Activated T-cell treated with anti-CD3 and anti-CD28 coated beads for 24 hours (primary cell): ENCODE measurements at places on chromosomes 11 and 22.

GRCh38 chr11:13596611-13597326, 71.7 kb upstream of the FAR1 start:
- DNase-seq, result no peak

GRCh38 chr22:25757686-25758085, 15.7 kb downstream of the MYO18B start:
- no peak for DNase-seq

- DNase-seq, result no peak
Observed at GRCh38 chr11:103077554-103077953, 14.4 kb downstream of the DCUN1D5 start.

- DNase-seq, result no peak
Observed at GRCh38 chr22:20181194-20181883, 30.5 kb upstream of the CCDC188 start.

DNA sequence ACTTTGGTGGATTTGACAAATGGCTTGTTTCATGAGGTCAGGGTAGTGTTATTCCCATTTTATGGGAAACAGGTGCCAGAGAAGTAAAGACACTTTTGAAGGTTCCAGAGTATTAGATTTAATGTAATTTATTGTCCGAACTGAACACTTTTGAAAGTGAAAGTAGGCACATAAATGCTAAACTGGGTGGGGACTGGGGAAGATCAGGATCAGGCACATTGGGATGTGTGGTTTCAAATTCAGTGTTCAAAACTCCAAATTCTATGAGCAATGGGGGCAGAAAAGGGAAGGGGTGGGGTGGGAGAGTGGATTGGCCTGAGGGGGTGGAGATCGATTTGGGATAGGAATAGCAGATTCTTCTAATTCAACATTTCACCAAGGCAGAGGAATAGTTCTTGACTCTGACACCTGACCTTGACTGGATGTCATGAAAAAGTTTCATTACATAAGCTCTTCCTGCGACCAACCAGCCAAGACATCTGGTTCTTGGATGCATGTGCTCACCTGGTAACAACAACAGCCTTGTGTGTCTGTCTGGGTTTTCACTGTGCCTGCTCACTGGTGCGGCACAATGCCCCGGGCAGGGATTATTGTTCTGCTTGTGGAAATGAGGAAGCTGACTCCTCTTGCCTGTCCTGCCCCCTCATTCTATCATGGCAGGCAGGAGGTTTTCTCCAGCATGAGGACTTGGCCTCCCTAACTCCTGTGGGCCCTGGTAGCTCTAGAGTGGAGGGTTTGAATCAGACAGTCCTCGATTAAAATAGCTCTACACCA, 10.8 kb downstream of the PPFIBP2 start:
- DNase-seq, result no peak

- no peak for DNase-seq
Observed at GRCh38 chr22:41062146-41062545, 30.2 kb upstream of the EP300 start.

DNA sequence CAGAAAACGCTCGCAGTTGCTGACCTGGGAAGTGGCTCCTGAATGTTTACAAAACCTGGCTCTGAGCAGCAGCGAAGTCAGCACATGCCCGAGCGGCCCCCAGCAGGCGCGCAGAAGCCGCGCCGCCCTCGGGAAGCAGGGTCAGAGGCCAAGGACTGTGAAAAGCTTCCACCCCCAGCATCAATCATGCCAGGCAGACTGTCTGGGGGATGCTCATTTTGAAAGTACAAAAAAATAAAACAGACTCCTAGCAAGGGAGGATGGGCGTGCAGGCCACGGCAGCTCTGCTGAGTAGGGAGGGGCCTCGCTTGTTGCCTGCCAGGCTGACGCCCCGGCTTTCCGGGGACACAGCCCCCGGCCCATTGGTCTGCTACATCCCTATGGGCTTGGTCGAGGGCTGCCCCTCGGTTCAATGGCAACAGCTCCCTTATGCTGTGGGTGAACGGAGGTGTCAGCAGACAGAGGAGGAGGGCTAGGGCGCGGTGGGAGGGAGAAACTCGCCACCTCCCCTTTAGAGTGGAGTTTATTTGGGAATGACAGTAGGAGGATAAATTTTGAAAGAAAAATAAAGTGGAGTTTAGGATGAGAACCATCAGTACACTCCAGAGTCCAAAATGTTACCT, 37.7 kb upstream of the GNB1L start:
- DNase-seq, result peak; percentile 63

DNA sequence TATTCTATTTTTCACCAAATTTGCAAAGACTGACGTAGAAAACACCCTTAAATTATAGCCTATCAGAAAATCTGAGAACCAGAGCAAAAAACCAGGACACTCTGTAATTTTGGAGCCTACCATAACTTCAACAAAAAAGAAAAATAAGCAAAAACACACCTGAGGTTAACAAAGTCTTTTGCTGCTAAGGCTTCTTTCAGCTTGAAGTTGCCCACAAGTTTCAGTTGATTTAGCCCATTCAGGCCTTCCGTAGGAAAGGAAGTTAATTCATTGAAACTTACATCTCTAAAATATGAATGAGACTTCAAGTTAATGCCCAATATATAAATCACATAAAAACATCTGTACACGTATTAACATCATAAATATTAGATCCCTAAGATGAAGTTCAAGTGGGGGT, 10.4 kb upstream of the CCDC34 start:
- no peak for DNase-seq

- no peak for DNase-seq
Observed at GRCh38 chr11:28697920-28698827, 590.0 kb downstream of the METTL15 start.

- no peak for DNase-seq
Observed at GRCh38 chr22:33883561-33883960, 36.7 kb downstream of the LARGE1 start.

GRCh38 chr11:96238563-96239135, 104.3 kb downstream of the MAML2 start:
- no peak for DNase-seq

DNA sequence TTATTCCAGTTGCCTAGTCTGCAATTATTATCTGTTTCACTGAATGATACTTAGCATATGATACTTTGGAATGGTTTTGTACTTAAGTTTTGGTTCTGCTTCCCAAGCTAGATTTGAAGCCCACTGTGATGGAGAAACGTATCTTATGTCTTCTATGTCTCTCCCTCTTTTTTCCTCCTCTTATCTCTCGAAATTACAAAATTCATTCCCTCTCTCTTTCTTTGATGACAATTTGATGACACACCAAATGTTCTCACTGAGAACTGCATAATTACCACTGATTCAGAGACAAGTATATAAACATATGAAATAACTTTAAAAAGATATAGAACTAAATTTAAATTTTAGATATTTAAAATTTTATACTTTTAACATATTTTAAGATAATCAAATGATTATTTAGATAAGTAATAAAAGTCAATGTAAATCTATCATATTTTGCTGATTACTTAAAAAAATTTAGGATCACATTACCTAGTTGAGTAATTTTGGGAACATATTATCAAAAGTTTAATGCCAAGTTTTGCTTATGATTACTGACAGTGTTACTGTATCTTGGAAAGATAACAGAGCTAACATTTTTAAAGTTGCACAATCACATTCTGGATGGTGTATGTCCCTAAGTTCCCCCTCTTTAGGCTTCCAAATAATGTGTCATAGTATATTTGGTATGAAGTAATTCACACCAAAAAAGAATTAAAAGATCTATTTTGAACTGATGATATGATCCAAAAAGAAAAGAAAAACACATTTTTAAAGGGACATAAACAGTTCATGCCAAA, 255.3 kb downstream of the SBF2 start:
- no peak for DNase-seq

GRCh38 chr11:60739114-60739513, 14.6 kb downstream of the MS4A18 start:
- no peak for DNase-seq

- no peak for DNase-seq
Observed at GRCh38 chr11:44143987-44144909, 48.8 kb downstream of the EXT2 start.

- no peak for DNase-seq
Observed at GRCh38 chr11:113587308-113587739, 112.1 kb upstream of the DRD2 start.

DNA sequence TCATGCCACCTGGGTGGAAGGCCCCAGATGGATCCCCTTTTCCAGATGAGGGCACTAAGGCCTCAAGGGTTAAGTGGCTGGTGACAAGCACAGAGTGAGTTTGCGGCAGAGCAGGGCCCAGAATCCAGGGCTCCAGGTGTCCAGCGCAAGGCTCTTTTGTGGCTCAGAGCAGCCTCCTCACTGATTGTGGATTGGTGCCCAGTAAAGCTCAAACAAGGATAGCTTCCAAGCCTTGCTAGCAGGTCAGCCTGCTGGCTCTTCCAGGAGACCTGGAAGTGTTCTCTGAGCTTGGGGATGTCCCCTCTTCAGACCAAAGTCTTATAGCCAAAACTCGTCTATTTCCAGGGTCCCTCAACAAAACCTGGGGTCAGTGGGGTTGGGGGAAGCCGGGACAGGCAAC, 167.6 kb upstream of the SYT13 start:
- no peak for DNase-seq

GRCh38 chr11:34651551-34651950, 30.7 kb downstream of the EHF start:
- no peak for DNase-seq

DNA sequence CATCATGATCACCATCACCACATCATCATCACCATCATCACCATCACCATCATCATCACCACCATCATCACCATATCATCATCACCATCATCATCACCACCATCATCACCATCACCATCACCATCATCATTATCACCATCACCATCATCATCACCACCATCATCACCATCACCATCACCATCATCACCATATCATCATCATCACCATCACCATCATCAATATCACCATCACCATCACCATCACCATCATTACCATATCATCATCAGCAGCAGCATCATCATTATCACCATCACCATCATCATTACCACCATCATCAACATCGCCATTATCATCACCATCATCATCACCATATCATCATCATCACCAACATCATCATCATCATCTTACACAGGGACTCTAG, 351.1 kb downstream of the MIAT start:
- no peak for DNase-seq

DNA sequence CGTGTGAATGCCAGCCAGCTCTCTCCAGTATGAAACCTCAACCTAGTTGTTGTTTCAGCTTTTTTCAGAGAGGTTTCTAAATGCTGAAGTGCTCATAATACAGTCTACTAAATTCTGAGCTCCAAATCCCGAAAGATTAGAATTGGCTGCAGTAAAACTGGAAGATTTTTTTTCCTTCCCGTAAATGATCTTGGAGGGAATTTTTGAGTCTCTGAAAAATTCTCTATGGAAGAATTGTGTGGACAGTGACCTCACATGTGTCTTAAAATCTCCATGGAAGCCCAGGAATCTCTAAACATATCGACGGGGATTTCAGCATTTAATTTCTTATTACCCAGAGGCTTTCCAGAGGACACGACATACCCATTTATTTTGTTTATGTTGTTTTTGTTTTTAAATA, 1499.2 kb downstream of the LRRC4C start:
- no peak for DNase-seq

DNA sequence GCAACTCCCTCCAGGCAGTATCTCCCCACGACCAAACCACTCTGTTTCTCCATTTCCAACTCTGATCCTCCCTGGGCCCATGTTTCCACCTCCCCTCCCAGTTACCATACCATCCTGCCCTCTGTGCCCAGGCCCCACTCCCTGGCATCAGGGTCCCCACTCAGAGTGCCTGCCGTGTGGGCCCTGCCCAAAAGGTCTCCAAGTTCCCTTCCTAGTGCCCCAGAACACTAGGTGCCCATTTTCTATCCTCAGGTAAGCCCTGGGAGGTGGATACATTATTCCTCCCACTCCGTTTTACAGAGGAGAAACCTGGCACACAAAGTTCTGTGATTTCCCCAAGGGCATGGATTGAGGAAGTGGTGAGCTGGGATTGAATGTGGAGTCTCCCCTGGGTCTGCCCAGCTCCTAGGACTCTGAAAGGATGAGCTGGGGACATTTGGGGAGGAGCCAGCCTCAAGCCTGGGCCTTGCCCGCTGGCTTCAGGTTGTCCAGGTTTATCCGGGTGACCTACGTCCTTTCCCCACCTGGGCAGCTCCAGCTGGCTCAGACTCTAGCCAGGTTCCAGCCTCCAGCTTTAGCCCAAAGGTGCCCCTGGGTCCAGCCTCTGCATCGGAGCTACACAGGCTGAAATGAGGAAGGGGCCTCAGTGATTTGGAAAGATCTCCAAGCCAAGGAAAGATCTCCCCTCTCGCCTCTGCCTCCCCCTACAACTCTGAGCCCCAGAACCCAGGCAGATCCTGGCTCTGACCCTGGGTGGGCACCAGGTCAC, 2.2 kb upstream of the GSTT4 start:
- DNase-seq, result no peak

DNA sequence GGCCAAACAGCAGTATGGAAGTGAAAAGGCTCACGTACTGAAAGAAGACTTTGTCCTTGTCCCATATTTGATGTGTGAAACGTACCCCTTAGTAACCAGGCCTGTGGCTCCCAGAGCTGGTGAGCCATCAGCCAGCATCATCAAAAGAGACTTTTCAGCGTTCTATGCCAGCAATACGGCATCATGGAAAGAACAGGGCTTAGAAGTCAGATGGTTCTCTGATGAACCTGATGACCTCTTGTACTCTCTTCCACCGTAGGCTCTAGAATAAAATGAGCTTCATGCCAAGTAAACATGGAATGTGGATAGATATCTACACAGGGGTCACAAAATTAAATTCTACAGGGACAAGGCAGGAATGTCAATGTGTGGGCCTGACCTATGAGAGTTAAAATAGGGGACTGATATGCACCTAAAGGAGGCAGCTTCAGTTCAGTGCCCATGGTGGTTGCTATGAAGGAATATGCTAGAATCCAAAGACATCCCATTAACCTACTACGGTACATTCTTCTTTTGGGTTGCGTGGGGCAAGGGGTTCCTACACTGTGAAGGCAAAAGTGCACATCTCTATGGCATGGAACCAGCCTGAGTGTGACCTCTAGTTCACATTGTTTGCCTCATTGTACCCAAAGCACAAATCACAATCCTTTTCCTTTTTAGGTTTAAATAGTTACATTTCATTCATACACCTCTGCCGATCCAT, 130.6 kb downstream of the ETS1 start:
- no peak for DNase-seq

DNA sequence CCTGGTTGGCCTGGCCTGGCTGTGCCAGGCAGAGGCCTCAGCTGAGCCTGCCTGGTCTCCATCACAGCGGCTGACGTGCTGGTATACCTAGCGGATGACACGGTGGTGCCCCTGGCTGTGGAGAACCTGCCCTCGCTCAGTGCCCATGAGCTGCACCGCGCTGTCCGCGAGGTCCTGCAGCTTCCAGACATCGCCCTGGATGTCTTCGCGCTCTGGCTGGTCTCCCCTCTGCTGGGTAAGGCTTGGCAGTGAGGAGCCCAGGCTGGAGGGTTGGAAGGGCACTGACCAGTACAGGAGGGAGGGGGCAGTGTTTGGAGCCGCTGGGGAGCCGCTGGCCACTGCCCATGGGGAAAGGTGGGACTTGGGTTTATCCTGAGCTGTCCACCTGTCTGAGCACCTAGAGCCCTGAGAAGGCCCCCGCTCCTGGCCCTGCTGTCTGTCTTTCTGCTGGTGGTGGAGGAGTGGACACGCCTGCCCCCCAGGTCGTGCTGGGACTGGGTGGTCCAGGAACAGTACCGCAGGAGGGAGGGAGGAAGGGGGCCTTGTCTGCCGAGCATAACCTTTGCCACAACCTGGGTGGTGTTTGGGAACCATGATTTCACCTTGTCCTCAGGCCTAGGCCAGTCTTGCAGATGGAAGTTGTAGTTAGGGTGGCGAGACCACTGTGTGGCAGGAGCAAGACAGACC, 3.0 kb downstream of the FRMD8 start:
- DNase-seq, result no peak

GRCh38 chr11:32775908-32776307, 18.6 kb downstream of the CCDC73 start:
- no peak for DNase-seq
